ENCODE measurements at places on chromosomes 3 and 15. TPM values are rescaled to one million over a fixed set of nuclear protein-coding genes. Genes with fewer than 3 reads are reported as not detected.

The SCAANT1 gene
- total RNA-seq, result not detected

The WDR49 gene
- total RNA-seq, result 0.23 TPM

The IP6K2 gene
- 50.2 TPM for total RNA-seq

The CTXN2 gene
- 0.05 TPM for total RNA-seq

The SKOR1 gene
- total RNA-seq, result 0.21 TPM

The HTR3E gene
- not detected for total RNA-seq

The CORO2B gene
- total RNA-seq, result 0.36 TPM

The BCHE gene
- total RNA-seq, result 1.5 TPM

The RLBP1 gene
- total RNA-seq, result not detected

The APBA2 gene
- total RNA-seq, result 0.31 TPM

The TMIE gene
- 1.1 TPM for total RNA-seq

The TNFSF10 gene
- total RNA-seq, result 2.2 TPM

The IGSF11 gene
- 0.33 TPM for total RNA-seq

The SCG3 gene
- total RNA-seq, result 0.62 TPM

The MYO5C gene
- 28.2 TPM for total RNA-seq

The DZIP1L gene
- 11.1 TPM for total RNA-seq

The FETUB gene
- not detected for total RNA-seq

The IL16 gene
- total RNA-seq, result 1.0 TPM

The RFTN1 gene
- total RNA-seq, result 0.90 TPM

The MYLK gene
- 29.7 TPM for total RNA-seq

The CHST2 gene
- 0.26 TPM for total RNA-seq

The CYB561D2 gene
- total RNA-seq, result 27.5 TPM

The CNTN6 gene
- not detected for total RNA-seq

The GRAMD1C gene
- 3.9 TPM for total RNA-seq

The PRR20G gene
- total RNA-seq, result not detected

The NR1I2 gene
- total RNA-seq, result not detected

The PLCB2 gene
- total RNA-seq, result 1.7 TPM

The MRAS gene
- 14.2 TPM for total RNA-seq

The SLC22A14 gene
- 0.13 TPM for total RNA-seq

The PLIN1 gene
- 0.44 TPM for total RNA-seq

The CPA3 gene
- not detected for total RNA-seq

The TGM5 gene
- total RNA-seq, result not detected

The RBP2 gene
- not detected for total RNA-seq

The NAALADL2 gene
- 2.7 TPM for total RNA-seq

The TRIM42 gene
- total RNA-seq, result not detected

The BCL6 gene
- total RNA-seq, result 21.5 TPM

The PLSCR2 gene
- 0.54 TPM for total RNA-seq

The DPPA2 gene
- not detected for total RNA-seq

The ACTC1 gene
- not detected for total RNA-seq

The DNASE1L3 gene
- total RNA-seq, result not detected

The EIF1B gene
- 25.0 TPM for total RNA-seq

The C15orf61 gene
- total RNA-seq, result 5.6 TPM

The MAGI1 gene
- 9.5 TPM for total RNA-seq

All from Panc1 (cell line).